Activated CD4-positive, alpha-beta T cell treated with anti-CD3 and anti-CD28 coated beads, Interleukin-2, amount 50 U/mL, for 1 hour (primary cell): ENCODE measurements at places on chromosomes 6 and 20.

DNA sequence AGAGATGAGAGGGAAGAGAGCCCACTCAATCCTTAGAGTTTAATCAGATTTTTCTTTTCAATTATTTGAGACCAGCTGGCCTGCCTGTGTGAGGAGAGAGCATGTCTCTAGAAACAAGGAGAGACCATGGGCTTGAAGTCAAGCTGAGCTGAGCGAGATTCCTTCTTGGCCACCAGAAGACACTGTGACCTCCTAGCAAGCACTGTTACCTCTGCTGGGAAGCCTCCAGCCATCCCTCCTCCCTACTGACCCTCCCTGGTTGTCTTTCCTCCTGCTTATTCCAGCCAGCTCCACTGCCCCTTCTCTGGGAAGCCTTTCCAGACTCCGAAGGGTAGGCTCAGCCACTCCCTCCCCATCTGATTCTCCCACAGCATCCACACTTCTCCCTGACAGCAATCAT, 110.0 kb downstream of the SCML4 start:
- DNase-seq = no peak

GRCh38 chr20:48326868-48327267, 500.9 kb downstream of the PREX1 start:
- DNase-seq = no peak

- peak; percentile 87 for DNase-seq
These were observed at the start of gene DIDO1 for GRCh38 chr20:62926229-62927127. TSS of gene DIDO1 (minus strand) at chr20:62926505.

DNA sequence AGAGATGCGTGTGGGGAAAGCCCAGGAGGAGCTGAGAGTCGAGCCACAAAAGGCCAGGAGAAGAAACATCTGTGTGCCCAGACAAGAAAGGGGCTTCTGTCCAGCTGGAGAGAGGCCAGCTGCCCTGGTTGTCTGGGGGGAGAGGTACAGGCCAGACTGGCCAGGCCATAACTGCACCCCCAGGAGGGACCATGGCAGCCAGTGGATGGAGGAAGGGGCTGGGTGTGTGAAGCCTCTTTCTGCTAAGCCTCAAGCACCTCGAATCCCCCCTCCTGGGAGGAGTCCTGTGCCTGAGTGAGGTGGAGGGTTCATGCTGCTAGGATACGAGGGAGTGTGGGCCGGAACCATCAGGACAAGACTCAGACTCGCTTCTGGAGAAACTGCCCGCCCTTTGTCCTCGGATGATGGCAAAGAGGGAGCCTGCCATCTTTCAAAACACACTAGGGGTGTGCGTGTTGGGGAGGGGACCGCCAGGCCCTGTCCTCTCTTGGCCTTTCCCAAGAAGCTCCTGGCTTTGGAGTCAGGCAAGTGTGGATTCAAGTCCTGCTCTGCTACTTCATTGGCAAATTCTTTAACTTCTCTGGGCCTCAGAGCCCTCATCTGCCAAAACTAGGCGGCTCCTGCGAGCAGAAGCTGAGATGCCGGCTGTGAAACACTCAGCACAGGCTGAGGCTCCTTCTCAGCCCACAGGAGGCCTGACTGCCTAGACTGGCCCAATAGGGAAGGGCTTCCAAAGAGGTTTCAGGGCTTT, 90.3 kb downstream of the ASXL1 start:
- DNase-seq = no peak

DNA sequence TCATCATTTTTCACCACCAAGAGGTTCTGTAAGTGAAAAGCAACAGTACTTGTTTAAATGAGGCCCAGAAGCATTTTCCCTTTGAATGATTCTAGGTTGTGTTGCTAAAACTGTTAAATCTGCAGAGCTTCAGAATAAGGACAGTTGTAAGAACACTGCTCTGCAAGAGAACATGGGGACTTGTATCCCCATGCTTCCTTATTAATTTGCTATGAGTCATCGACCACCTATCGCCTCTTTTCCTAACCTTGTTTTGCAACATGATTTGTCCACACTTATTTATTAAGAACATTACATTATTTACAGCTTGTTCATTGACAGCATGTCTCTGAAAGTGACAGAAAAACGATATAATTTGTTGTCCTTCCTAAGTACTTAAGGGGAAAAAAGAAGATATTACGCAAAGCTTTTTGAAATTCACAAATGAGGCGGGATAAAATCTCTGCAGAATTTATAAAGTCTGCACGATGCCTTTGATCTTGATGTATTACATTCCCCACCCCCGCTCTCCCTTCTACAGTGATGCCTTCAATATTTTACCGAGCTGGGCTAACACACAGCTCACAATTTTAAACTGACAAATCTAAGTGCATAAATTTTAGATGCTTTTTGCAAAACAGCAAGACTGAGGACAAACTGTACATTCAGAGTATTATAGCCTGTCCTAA, 220.0 kb upstream of the SPTLC3 start:
- DNase-seq = no peak

DNA sequence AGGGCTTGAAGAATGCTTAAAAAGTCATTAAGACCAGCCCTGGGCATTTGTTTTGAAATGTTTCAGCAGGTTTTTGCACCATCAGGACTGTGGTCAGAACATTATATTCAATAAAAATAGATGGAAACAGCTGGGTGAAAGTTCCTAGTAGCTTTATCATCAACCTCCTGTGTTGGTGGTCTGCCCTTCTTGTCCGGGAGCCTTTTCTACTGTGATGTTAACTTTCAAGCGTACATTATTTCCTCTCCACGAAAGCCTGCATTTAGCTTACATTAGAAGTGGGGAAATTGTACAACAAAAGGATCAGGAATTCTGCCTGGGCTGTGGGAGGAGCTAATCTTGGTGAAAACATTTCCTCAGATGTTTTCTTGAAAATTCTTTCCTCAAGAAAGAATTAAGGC, 71.1 kb downstream of the LAMA4 start:
- DNase-seq = no peak

DNA sequence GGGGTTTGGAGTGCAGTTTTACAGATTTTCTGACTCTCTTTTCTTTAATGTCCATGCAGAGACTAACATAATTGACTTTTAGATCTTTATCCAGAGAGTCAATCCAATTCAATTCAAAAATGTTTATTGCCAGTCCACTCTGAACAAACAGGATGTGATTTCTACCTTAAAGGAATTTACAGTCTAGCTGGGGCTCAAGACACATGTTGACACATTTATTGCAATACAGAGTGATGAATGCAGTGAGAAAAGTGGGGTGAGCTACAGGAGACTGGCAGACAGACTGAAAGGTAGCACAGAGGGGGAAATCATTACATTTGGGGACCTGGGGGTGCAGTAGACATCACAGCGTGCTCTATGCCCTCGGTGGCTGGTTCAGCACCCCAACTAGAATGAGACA, 193.9 kb downstream of the SLC24A3 start:
- no peak for DNase-seq

DNA sequence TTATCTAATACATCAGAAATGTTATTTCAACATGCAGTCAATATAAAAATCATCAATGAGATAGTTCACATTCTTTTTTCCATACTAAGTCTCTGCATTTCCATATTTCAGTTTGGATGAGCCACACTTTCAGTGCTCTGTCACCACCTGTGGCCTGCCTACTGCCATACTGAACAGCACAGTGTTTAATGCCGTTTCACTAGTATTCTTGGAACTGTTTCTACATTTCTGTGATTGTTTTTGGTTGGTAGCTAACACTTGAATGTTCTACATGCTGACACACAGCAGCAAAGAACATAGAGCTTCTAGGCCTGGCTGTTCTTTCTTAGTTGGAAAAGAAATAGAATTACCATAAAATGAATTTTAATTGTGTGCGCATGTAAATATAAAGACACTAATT, 61.4 kb upstream of the KIF25 start:
- no peak for DNase-seq

GRCh38 chr6:106452628-106453027, 92.1 kb downstream of the CRYBG1 start:
- DNase-seq = no peak

- no peak for DNase-seq
These were observed 144.3 kb downstream of the GRIK2 start for GRCh38 chr6:101537753-101538316.

DNA sequence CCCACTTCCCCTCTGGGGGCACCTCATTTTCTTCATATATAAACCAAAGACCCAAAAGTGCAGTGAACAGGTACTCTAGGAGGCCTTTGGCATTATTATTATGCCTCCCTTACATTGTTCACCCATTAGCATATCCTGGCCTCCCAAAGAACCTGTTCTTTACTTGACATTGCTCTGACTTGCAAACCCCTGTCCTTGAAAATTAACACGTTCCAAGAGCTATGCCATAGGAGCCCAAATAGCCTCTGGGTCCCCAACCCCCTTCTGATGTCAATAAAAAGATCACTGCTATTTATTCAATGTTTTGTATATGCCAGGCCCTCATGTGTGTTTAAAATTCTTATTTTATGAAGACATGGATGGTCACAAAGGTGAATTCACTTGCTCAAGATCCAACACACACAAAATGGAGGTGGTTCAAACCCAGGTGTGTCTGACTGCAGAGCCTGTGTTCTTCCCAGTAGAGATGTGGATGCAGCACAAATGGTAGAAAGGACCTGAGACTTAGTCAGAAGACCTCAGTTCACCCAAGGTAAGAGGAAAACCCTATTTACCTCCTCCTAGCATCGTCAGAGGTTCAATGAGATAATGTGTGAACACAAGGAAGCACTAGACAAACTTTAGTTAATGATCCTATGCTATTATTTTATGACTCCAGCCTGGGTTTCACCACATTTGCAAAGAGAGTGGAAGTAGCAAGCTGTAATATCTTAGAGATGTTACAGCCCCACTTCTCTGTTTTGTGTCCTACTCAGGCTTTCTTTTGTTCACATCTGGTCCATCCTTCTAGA, 36.6 kb downstream of the BCL2L1 start:
- DNase-seq = no peak

GRCh38 chr6:137231895-137232294, 12.7 kb upstream of the IFNGR1 start:
- DNase-seq = no peak

DNA sequence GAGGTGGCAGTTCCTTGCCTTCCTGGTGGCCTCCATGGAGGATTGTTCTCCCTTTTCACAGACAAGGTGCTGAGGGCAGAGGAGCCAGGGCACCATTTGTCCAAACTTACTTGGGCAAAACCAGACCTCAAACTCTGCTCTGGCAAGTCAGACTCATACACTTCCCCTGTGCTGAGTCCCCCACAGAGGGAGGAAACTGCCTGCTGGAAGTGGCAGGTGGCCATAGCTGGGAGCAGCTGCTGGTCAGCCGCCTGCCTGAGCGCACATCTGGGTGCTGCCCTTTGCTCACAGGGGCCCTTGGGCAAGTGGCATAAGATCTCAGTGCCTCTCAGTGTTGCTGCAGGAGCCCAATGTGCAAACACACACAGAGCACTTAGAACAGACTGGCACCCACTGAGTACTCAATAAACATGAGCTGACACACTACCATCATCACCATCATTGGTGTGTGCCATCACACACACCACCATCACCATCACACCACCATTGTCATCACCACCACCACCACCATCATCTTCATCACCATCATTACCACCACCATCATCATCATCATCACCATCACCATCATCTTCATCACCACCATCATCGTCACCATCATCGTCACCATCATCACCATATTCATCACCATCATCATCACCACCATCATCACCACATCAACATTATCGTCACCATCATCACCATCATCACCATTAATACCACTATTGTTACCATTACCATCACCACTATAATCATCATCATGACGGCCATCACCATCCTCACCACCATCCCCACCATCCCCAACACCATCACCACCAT, 17.6 kb downstream of the NOL4L start:
- DNase-seq = no peak

- DNase-seq = no peak
These were observed 26.7 kb upstream of the COL10A1 start for GRCh38 chr6:116152620-116153019.

- DNase-seq = no peak
These were observed 635.2 kb upstream of the IMPG1 start for GRCh38 chr6:76707630-76708029.

GRCh38 chr6:15025446-15025845, 220.4 kb upstream of the JARID2 start:
- DNase-seq = no peak

DNA sequence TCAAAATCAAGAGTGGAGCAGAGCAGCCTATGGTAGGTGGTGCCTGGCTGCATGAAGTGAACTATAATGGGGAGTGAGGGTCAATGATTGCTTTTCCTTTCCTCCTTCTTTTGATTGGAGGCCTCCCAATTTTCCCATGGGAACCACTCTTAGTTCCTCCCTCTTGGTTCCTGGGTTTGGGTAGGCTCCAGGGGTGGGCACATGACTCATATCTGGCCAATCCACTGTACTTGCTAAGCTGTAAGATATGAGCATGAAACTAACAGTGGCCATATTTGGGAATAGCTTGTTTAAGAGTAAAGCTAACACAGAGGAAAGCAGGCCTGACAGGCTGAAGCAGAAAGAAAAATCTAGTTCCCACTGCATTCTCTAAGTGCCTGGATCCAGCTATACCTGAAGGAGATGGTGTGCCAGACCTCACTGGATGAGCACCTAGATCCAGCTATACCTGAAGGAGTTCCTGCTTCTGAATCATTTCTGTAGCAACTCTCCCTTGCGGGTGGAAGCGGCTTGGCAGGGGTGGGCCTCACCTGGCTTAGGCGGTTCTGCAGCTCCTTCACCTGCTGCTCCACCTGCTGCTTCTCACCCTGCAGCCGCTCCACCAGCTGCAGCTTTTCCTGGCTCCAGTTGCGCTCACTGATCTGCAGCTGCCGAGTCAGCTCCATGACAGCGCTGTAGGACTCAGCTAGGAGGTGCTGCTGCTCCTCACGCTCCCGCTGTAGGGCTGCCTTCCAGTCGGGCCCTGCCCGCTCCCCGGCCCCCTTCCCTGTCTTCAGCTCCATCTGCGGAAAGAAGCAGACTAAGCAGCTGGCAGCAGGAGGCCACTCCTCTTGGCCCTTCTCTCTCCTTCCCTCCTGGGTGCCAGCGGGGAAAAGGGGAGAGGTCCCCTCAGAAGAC, 29.0 kb upstream of the DSN1 start:
- DNase-seq = no peak

- no peak for DNase-seq
These were observed 55.6 kb downstream of the KIAA0408 start for GRCh38 chr6:127403636-127404035.

- DNase-seq = no peak
These were observed 157.8 kb downstream of the TPBG start for GRCh38 chr6:82521369-82521768.

GRCh38 chr6:68695838-68696237, 60.8 kb downstream of the ADGRB3 start:
- no peak for DNase-seq

DNA sequence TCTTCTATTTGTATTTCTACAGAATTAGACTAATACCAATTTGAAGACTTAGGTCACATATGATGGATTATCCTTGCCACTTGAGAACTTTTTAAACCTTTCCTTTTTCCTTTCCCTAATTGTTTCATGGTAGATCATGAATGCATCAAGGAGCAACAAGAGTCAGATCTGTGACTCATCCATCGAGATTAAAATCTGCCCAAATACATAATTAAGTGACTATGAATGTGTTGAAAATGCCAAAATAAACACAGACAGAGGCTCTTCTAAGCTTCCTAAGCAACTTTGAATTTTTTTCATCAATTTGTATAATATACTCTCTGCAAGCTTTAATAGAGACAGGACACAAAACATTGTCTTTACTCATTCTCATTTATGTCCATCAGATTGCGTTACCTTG, 23.5 kb upstream of the HTR1E start:
- no peak for DNase-seq
